NCI-H187 treated with DMSO at 0.1 percent for 48 hours (cell line): ENCODE measurements at places on chromosomes 12 and 14.

DNA sequence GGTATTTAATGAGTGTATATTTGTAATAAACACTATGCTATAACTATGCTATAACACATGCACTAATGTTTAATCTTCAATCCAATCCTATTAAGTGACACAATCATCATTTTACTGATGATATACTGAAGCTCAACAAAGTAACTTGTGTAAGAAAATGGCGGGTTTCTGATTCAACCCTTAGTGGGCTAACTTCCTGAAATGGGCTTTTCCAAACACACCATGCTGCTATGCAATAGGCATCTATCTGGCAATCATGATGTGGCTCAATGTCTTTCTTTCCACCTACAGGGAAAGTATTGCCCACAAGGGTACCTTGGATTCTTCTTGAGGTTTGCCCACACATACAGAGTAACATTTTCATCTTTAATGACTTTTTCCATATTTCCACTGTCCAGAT lies 48.3 kb downstream of the DNAI7 start:
- no peak for DNase-seq

DNA sequence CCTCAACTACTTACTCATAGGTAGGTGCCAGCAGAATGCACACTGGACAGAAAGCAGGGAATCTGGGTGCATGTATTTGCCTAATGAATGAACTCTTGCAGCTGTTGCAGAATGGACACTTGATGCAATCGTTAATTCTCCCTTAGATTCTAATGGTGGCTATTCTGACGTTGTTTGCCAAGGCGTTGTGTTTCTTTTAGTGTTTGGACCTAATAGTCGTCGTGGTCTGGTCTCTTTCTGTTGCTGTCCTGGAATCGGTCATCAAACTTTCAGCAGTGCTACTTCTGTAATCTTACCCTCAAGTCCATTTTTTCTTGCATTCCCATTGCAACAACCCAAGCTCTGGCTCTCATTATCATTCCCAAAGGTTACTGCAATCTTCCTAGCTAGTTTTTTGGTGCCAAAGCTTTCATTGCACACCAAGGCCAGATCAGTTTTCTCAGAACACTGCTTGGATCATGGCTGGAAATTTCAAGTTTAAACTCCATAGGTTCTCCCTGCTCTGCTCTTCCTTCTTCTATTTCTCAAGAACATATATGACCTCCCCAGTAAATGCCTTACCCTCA lies 31.3 kb downstream of the BMP4 start:
- DNase-seq, result no peak

DNA sequence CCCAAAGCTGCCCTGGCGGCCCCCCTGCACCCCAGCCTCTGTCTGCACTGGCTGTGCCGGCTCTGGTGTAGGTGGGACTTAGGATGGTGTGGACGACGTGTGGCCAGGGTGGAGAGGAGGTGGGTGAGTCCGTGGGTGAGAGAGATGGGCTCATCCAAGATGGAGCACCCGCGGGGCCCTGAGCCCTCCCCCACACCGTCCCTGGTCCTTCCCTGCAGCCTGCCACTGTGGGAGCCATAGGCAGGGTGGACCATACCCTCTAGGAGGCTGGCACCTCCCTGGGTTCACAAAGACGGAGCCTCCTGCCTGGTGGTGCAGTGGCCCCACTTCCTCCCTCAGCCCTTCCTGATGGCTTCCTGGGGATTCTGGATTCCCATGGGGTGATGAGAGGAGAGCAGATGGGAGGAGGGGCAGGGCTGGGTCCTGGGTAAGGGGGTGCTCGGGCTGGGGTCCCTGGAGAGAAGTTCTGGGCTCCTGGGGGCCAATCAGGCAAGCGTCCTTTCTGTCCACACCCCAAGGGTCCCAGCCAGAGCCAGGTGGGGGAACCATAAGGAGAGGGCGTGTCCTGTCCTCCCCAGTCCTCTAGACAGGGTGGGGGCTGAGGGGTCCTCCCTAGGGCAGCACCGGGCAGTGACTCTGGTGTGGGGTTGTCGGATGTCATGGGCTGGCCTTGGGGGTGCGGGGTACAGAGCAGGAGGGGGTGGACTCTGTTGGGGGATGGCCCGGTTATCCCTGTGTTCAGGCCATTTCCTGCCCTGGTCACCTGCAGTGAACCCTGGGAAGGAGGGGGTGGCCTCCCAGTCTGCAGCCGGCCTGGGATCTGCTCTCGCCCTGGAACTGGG lies 384.8 kb downstream of the TMEM121 start:
- no peak for DNase-seq

GRCh38 chr12:104971306-104971705 lies 13.2 kb upstream of the SLC41A2 start:
- no peak for DNase-seq

DNA sequence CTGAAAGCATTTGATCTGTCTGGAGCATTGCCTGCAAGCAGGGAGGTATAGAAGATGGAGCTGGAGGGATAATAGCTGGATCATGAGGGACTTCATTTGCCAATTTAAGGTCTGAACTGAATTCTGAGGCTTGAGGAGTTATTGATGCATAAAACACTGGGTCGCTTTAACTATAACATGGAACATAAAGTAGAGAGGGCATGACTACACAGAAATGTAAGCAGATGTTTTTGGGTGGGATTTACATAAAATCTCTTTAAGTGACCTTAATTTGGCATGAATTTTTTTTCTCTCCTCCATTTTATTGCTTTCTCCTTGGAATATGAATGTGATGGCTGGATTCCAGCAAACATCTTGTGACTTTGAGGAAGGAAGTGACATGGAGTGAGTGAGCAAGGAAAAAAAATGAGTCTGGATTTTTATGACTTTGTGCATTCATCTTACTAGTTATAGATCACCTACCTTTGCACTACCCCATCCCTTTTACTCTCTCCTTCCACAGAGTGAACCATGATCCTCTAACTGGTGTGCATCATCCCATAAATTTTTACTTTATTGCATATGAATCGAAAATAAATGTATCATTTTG lies 356.0 kb downstream of the DUSP6 start:
- no peak for DNase-seq

- DNase-seq, result no peak
These were observed 185.6 kb downstream of the TMEM121 start for GRCh38 chr14:105711841-105712460.

GRCh38 chr14:105346876-105347586 lies 32.5 kb downstream of the PACS2 start:
- DNase-seq, result no peak

- no peak for DNase-seq
These were observed 139.7 kb downstream of the HELB start for GRCh38 chr12:66441905-66442559.

DNA sequence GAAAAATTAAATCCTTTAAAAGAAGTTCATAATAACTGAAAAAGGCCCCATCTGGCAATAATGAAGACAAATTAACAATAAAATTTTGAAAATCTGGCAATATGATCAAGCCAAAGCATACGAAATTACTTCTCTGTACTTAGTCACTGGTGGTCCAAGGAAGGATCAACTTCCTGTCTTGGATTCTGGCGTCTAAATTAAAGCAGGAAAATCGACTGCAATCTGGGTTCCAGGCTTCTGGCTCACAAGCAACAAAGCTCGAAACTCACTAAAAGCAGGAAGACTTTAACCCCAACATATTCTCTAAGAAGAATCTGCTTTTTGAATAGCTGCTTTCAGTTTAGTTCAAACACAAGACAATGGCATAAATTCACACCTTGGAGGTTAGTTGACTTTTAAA lies 49.7 kb downstream of the LRIG3 start:
- DNase-seq, result no peak

GRCh38 chr14:78946949-78947348 lies 776.8 kb downstream of the NRXN3 start:
- no peak for DNase-seq

- DNase-seq, result no peak
These were observed 107.6 kb upstream of the SFSWAP start for GRCh38 chr12:131603106-131603938.

- no peak for DNase-seq
These were observed 19.8 kb upstream of the MGP start for GRCh38 chr12:14905269-14906004.

- no peak for DNase-seq
These were observed 73.2 kb downstream of the HSD17B6 start for GRCh38 chr12:56836317-56836716.

DNA sequence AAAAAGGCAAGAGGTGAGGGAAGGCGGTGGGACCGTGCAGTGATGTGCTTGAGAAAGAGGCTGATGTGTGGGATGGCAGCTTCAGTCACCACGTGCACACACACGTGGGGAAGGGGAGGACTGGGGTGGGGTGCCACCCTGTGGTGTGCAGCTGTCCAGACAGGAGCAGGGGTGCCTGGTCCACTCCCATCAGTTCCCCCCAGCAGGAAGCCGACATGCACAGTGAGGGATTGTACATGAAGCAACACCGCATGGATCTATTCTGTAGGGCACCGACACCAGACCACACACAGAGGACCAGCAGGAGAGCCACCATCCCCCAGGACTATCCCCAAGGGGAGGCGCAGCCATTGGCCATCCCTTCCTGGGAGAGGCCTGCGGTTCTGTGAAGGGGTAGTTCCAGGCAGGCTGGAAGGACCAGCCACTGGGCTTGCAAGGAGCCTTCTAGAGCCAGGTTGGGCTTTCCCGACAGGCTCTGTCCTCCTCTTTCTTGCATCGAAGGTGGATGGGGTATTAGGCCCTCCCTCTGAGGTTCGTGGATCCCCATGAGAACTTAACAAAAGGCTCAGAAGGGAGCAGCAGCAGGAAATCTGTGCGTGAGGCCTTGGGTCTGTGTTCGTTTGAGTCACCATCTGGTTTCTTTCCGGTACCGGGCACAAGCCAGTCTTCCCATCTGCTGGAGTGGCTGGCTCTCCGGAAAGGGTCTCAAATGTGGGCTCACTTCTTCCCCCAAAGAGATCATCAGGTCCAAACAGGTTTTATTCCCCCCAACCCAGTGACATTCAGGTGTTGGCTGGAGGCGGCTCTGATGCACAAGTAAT lies 59.8 kb downstream of the PLEKHG3 start:
- no peak for DNase-seq

GRCh38 chr12:2605301-2605700 lies 189.5 kb upstream of the FKBP4 start:
- DNase-seq, result no peak

DNA sequence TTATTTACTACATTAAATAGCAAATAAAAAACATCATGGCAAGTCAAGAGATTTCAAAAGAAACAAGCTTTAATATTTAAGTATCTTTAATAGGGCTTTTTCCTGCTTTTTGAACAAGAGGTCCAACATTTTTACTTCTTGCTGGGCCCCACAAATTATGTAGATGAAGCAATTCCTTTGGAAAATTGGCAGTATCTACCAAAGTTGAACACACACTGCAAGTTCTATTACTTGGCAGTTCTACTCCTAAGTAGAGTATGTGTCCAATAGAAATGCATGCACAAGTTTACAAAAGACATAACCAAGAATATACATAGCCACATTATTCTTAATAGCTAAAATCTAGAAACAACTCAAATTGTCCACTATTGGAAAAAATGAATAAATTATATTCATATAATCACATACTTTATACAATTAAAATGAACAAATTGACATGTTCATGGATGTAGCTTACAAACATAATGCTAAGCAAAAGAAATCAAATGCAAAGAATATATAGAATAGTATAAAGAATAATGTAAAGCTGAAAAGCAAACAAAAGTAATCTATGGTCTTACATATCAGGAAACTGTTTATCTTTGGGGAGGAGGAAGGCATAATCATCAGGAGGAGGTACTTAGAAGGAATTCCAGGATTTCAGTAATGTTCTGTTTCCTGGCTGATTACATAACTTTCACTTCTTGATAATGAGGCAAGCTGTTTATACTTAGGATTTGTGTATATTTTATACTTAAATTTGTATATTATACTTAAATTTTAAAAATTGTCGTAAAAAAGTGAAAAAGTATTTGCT lies 6.5 kb upstream of the TMBIM4 start:
- DNase-seq, result no peak

DNA sequence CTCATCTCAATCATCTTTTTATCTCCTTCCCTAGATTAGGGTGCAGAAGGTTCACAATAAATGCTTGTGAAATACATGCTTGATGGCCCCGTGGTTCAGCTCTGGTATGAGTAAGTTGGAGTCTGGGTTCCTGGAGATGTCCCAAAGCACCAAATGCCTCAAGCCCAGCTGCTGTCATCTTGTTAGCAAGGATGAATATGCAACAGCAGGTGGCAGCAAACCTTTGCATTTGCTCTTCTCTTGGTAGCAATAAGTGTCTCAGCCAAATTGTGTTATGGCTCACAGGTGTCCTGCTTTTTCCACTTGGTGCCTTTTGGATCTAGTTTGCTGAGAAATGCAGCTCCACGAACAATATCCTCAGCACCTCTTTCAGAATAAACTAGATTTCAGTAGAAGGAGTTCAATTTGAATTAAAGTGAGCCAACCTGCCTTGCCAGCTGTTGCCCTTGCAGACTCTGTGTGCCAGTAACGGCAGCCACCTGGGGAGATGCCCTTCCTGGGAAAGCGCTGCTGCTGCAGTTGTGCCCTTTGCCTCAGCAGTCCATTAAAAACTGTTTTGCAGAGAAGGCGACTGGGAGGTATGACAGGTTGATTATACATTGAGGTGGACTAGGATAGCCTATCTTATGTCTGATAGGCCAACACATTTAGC lies 417.3 kb downstream of the SNAPC1 start:
- peak; percentile 46 for DNase-seq

DNA sequence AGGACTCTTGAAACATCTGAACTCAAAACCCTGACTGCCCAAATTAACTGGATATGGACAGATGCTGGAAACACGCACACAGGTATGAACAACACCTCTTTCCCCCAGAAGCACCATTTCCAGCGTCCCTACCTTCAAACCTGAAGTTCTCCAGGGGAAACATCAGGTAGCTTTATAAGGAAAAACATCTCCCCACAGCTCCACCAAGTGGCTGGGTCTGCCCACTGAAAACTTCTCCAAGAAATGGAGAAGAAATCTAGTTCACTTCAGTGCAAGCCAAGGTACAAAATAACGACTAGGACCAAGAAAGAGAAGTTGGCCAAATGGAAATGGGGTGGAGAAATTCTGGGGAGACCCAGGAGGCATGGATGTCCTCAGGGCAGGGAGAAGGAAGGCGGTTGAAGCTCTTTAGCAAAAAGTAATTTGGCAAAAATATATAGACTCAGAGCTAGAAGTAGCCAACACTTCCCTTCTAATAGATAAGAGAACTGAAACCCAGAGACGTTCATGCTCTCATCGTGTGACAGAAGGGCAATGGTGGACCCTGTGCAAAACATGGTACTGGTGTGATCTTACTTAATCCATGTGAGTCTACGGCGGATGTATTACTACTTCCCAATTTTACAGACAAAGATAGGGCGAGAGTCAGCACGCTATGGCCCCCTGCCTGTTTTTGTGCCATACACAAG lies 10.5 kb upstream of the NUAK1 start:
- no peak for DNase-seq

- no peak for DNase-seq
These were observed 198.1 kb downstream of the DAD1 start for GRCh38 chr14:22390824-22391461.

GRCh38 chr12:6839482-6840201 lies 1.1 kb upstream of the GNB3 start:
- DNase-seq, result peak; percentile 82

- no peak for DNase-seq
These were observed 17.2 kb downstream of the PLEKHG3 start for GRCh38 chr14:64721391-64721791.
